ENCODE measurements at places on chromosomes 12 and 14. TPM values are rescaled to one million over a fixed set of nuclear protein-coding genes. Genes with fewer than 3 reads are reported as not detected.

- no peak overlapping the region for H3K4me3 ChIP-seq
- no peak overlapping the region for H3K27ac ChIP-seq
- no peaks in the 10 kb centered on the region for H3K4me1 ChIP-seq
- no peak for DNase-seq
- H3K36me3 ChIP-seq = no peaks in the 10 kb centered on the region
Observed at GRCh38 chr14:26017270-26017669, 580.6 kb downstream of the NOVA1 start.

- peaks cover 3% of the 10 kb centered on the region for H3K36me3 ChIP-seq
- DNase-seq = no peak
- no peaks in the 10 kb centered on the region for H3K27me3 ChIP-seq
- H3K4me1 ChIP-seq = no peaks in the 10 kb centered on the region
- no peak overlapping the region for H3K27ac ChIP-seq
Observed at GRCh38 chr14:50932156-50932555, 12.1 kb downstream of the PYGL start.

DNA sequence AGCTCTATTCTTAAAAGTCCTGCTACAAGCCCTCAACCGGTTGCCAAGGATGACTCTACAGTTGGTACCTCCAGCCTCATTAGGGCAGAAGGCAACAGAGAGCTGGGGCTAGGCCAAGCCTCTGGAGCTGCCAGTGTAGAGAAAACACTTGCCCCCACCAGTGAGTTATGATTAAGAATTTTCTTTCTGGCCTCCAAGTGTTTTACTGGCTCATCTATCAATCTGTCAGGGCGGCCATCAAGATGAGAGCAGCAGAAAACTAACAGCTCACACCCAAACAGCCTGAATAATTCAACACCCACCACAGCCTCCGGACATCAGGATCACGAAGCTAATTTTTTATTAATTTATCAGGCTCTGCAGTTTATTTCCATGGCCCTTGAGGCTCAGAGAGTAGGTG lies 40.7 kb upstream of the CMKLR1 start:
- DNase-seq = no peak
- H3K36me3 ChIP-seq = no peaks in the 10 kb centered on the region
- H3K4me3 ChIP-seq = no peak overlapping the region
- H3K27me3 ChIP-seq = no peaks in the 10 kb centered on the region
- H3K4me1 ChIP-seq = no peaks in the 10 kb centered on the region
- no peak overlapping the region for H3K27ac ChIP-seq

GRCh38 chr12:45887544-45887943 lies 102.8 kb downstream of the SCAF11 start:
- H3K27ac ChIP-seq = no peak overlapping the region
- no peaks in the 10 kb centered on the region for H3K27me3 ChIP-seq
- no peaks in the 10 kb centered on the region for H3K36me3 ChIP-seq
- no peak overlapping the region for H3K4me3 ChIP-seq
- H3K4me1 ChIP-seq = no peaks in the 10 kb centered on the region
- DNase-seq = no peak

- H3K4me1 ChIP-seq = no peaks in the 10 kb centered on the region
- DNase-seq = no peak
- no peak overlapping the region for H3K4me3 ChIP-seq
Observed at GRCh38 chr14:74267588-74267987, 28.3 kb downstream of the VSX2 start.

DNA sequence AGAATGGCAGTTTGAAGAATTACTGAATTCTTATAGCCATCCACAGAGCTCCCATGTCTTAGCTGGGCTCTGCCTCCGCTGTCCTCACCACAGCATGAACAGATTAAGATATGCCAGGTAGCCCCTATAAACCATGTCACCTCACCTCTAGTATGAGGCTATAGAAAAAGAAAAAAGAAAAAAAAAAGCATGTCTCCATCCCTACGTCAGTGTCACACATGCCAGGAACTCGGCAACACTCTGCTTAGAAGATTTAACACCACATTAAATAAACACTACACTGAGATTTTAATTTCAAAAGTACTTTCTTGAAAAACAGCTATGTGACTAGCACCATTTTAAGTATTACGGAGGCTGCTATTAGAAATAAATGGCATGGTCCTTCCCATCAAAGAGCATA lies 149.4 kb downstream of the CAPZA3 start:
- no peaks in the 10 kb centered on the region for H3K4me1 ChIP-seq
- no peak overlapping the region for H3K4me3 ChIP-seq

GRCh38 chr12:32897687-32898573 lies 1.4 kb upstream of the PKP2 start:
- H3K4me1 ChIP-seq = no peaks in the 10 kb centered on the region
- no peaks in the 10 kb centered on the region for H3K27me3 ChIP-seq
- no peak for DNase-seq
- peak overlapping the region; percentile 83 for H3K27ac ChIP-seq
- H3K36me3 ChIP-seq = no peaks in the 10 kb centered on the region

GRCh38 chr12:124316257-124316900 lies 21.5 kb downstream of the RFLNA start:
- H3K27ac ChIP-seq = no peak overlapping the region
- no peak for DNase-seq
- H3K36me3 ChIP-seq = no peaks in the 10 kb centered on the region
- H3K4me3 ChIP-seq = no peak overlapping the region

The TEX52 gene
- total RNA-seq = not detected

The ATP6V1D gene
- total RNA-seq = 75.2 TPM

The TTC9 gene
- total RNA-seq = 0.48 TPM

Measured in breast epithelium (tissue), 4 donors.